NCI-H187 treated with DMSO at 0.1 percent for 48 hours (cell line): ENCODE measurements at places on chromosomes 1 and 21.

DNA sequence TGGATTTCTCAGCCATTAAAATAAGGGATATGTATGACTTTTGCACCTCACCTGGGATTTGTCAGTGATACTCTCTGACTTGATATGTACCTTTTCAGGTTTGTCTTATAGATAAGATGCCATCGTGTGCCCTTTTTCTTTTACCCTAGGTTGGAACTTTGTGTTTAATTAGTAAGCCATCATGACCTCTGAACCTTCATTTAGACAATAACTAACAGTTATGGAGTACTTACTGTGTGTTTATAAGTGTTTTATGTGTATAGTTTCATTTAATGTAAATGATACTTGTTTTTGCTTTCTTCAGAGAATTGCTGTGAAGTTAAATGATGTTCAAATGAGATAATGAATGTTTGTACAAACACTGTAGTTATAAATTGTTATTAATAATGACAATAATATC is 14.4 kb downstream of the HS2ST1 start:
- no peak for DNase-seq

GRCh38 chr1:12643079-12643478 is 806 bp upstream of the AADACL4 start:
- DNase-seq: no peak

- no peak for DNase-seq
Measured at GRCh38 chr1:40185951-40186864, 25.0 kb downstream of the RLF start.

- DNase-seq: no peak
Measured at GRCh38 chr1:226624526-226624925, 76.0 kb downstream of the STUM start.

DNA sequence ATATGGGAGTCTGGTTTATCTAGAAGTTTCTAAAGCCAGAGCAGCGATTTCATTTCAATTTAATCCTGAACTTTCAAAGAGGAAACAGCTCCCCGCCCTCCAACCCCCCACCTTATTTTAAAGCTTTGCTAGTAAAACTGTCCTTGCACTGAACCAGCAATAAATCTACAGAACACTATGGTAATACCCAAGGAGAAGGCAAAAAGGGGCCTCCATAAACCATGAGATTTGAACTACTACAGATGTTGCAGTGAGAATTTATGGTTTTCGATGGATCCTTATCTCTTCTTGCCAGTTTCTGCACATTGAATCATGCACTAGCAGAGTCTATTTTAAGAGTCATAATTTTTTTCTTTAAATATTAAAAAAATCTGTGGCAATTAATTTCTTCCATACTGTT is 64.8 kb upstream of the BEND5 start:
- DNase-seq: no peak

DNA sequence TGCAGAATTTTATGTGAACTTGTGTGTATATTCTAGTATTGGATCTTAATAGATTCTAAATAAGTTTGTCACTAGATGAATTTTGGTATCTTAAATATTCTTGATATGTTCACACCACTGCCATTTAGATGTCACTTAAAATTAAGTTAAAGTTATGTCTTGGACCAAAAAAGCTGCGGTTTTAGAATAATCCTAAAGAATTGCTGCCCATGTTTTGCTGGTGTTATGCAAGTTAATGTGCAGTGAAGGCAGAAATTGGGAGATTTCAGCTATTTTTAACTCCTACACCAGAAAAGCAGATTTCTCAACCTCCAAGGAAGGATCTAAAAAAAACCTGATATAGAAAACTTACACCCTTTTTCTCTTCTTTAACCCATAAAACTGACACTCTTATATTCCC is 757 bp downstream of the ACADM start:
- DNase-seq: no peak

GRCh38 chr1:245226203-245226499 is 71.4 kb downstream of the KIF26B start:
- no peak for DNase-seq

DNA sequence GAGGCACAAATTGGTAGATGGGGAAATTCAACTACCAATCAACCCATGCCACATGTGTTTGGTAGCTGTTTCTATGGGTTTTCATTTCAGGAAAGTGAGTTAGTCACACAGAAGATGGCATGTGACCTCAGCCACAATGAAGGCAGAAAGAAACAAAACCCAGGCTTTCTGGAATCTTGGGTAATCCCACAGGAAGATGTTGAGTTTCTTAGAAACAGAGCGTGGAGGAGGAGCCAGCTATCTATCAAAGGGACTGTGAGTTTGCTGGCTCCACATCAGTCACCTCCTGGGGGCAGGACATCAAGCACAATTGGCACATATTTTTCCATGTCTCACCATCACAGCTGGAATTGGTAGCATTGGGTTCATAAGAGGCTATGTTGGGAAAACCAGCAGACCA is 188.9 kb upstream of the PLXNA2 start:
- no peak for DNase-seq

- DNase-seq: no peak
Measured at GRCh38 chr1:201004732-201005131, 18.8 kb downstream of the KIF21B start.

DNA sequence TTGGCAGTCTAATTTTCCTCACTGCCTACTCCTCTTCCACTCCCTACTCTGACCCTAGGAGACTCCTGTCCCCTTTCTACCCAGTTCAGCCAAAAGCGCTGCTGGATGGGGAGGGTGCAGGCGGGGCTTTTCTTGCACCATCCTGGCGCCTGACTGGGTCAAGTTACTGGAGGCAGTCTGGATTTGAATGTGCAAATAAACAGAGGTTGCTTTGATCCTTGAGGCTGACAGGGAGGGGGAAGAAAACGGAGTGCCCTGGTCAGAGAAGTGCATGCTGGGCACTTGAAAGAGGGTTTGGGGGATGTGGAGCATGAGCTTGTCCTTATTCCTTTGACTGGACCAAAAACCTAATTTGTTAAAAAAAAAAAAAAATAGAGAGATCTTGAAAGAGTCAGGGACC is 76.8 kb upstream of the SOX13 start:
- peak; percentile 75 for DNase-seq

GRCh38 chr1:69766431-69767180 is 198.9 kb downstream of the LRRC7 start:
- DNase-seq: no peak

DNA sequence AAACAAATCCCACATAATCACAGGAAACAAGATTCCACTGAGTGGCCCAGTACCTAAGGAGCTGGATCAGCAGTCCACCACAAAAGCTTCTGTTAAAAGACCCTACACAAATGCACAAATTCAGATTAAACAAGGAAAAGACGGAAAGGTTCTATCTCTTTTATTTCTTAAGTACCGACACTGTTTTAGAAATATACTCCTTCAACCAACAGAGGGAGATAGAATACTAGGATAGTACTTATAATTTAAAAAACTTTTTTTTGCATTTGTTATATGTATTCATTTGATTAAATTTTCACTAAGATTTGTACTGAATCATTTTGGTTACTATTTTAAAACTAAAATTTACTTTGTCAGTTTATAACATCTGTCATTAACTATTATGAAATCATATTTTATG is 12.5 kb downstream of the CDC7 start:
- DNase-seq: no peak

- no peak for DNase-seq
Measured at GRCh38 chr1:52602856-52603600, 857 bp downstream of the GPX7 start.

DNA sequence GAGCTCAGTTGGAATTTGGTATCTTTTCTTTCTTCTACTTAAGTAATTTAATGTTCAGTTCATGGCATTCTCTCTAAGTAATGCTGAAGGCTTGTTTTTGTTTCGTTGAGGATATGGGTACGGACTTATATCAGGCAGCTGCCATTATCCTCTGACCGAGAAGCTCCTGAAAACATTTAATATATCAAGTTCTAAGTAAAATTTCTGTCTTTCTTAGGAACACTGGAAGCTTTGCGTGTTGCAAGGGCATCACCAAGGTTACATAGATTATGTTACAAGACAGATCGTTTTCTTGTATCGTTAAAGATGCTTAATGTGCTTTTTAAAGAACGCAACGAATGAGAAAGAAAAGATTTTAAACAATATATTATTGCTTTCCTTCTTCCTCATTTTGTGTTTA is 1.0 kb upstream of the GALNT2 start:
- DNase-seq: no peak

DNA sequence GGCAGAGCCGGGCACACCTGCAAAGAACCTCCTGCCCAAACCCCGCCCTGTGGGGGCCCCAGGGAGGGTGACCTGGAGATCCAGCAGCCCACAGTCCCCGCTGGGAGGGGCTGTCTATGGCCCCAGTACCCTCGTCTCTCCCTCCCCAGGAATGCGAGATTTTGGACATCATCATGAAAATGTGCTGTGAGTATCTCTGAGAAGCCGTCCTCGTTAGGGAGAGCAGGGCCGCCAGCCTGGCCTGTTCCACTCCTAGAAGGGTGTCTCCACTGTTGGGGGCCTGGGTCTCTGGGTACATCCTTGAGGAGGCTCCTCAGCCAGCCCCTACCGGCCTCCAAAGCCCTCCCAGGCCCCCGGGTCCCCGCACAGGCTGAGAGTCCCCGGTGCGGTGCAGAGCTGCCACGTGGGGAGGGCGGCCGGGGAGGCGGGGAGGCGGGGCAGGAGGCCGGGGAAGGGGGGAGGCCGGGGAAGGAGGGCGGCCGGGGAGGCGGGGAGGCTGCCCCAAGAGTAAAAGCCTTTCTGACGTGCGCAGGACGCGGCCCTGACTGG is 18.7 kb downstream of the COL6A1 start:
- DNase-seq: no peak

GRCh38 chr21:37427221-37427620 is 60.6 kb downstream of the DYRK1A start:
- DNase-seq: no peak

GRCh38 chr1:157658571-157658970 is 42.0 kb downstream of the FCRL3 start:
- no peak for DNase-seq

DNA sequence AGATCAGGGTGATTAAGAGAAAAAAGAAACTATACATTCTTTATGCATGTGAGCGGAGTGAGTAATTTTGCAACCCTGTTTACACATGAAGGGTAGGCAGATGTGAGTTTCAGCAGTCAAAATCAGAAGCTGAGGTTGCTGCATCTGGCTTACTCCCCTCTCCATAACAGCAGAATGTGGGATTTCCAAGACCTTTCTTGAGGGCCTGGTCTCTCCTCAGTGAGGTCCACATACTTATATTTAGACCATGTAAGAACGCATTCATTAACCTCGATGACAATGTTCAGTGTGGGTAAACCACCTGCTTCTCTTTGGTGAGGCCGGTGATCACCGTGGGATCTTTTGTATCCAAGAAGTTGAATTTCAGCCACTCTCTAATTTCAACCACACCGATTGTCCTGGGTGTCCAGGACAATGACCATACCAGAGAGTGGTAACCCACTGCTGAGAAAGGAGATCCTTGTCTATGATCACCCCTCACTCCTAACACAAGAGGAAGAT is 18.7 kb upstream of the RAP1A start:
- DNase-seq: no peak

GRCh38 chr1:228060458-228061190 is 21.9 kb upstream of the ARF1 start:
- DNase-seq: no peak

GRCh38 chr1:29655945-29656850 is 419.9 kb downstream of the PTPRU start:
- no peak for DNase-seq

DNA sequence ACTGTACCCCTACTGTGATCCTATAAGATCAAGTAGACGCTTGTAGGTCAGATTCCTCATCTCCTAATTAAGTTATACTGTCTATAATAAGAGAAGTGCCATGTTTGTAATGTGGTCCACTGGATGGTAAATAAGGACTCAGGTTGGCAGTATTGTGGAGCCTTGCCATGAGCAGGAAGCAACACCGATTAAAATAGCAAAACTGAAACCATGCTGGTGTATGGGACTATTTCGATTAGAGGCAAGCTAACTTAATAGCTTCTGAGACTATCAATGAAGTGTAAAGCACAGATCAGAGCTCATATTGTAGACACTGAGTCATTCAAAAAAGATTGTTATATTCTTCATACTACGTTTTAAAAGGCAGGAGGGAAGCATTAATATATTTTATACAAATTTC is 348.8 kb downstream of the HHAT start:
- no peak for DNase-seq

GRCh38 chr1:234531151-234531635 is 52.2 kb upstream of the TARBP1 start:
- no peak for DNase-seq

GRCh38 chr1:116365353-116365780 is 7.7 kb upstream of the ATP1A1 start:
- DNase-seq: no peak

GRCh38 chr1:18489417-18490143 is 8.8 kb downstream of the KLHDC7A start:
- no peak for DNase-seq

GRCh38 chr21:7951854-7952519 is 2569.4 kb upstream of the TPTE start:
- no peak for DNase-seq

DNA sequence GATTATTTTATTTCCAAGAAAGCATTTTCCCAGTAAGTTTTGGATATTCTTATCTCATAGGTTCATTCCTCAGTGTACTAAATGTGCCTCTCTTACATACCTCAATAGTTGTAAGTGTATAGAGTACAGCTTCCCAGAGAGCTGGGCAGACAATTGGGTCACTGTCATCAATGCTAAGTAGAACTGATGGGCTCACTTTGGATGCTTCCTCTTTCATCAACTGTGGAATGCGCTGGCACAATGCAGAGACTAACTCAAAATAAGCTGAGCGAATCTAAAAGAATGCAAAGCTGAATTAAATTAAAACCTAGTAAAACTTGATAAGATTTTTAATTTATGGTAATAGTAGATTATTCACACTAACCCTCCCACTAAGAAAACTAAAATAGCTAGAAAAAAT is 21.5 kb downstream of the LTN1 start:
- DNase-seq: no peak

- no peak for DNase-seq
Measured at GRCh38 chr1:16375521-16376340, 8.7 kb downstream of the SZRD1 start.

DNA sequence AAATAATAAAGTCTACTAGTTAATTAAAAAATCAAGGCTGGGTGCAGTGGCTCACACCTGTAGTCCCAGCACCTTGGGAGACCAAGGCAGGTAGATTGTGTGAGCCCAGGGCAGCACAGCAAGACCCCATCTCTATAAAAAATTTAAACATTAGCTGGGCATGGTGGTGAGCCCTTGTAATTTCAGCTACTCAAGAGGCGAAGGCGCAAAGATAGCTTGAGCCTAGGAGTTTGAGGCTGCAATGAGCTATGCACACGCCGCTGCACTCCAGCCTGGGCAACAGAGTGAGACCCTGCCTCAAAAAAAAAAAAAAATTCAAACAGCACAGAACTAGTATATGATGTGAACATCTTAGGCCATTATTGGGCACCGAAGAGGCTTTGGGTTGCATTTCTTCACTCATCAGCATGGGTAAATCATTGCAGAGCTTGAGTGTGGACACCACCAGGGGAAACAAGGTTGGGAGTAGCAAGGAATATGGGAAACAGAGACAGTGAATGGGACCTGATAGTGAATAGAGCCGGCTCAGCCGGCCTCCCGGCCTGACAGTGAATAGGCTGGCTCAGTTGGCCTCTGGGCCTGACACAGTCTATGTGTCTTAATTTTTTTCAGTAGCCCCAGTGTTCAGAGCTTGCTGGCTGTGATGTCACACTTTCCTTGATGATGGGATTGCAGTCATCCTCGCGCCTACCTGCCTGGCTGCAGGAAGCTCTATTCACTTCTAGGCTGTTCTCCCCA is 89.1 kb upstream of the ERRFI1 start:
- DNase-seq: no peak
